Stimulated activated CD4-positive, alpha-beta T cell treated with anti-CD3 and anti-CD28 coated beads, Interleukin-15, amount 100 ng/mL, for 24 hours (primary cell): ENCODE measurements at places on chromosomes 5 and 9.

DNA sequence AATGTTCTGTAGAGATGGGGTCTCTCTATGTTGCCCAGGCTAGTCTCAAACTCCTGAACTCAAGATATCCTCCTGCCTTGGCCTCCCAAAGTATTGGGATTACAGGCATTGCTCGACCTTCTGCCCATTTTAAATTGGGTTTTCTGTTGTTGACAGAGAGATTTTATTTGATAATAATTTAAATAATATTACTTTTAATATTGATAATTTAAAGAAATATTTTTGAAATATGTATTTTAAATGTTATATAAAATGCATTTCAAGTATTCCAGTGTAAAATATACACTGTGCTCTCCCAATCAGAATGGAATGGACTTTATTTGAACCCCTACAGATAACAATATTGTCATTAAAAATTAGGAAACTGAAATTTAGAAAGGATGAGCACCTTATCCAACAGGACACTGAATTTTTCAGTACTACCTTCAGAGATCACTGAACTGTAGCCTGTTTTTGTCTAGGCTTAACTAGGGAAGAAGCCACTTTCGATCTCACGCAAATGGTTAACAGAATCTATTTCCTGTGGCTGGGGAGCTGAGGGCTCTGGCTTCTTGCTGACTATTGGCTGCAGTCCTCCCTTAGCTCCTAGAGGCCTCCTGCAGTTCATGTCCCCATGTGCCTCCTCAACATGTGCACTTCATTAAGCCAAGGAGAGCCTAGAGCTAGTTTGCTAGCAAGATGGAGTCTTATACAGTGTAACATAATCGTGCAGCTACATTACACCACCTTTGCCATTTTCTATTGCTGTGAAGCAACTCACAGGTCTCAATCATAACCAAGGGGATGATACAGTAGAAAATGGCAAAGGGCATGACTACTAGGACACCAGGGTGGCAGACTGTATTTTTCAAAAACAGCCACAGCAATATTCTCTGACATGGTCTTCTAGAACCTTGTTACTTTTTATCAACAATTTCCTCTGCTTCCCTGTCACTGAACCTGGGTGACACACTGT lies 150.0 kb downstream of the CDC42SE2 start:
- peak; percentile 38 for DNase-seq

DNA sequence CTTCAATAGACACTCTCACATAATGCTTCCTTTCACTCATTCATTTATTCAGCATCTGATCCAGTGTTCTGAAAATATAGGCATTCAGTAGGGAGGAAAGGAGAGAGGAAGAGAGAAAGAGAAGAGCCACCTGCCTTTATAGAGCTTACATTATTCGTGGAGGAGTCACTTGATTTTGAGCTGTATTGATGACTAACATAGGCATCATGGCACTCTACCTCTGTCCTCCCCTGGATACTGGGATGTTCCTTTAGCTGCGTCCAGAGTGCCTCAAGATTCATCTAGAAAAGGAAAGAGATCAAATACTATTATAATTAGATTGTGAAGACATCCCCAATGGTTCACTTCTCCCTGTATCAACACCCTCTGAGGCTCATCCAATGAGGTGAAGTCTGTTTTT lies 345.1 kb downstream of the SPATA31D1 start:
- no peak for DNase-seq

DNA sequence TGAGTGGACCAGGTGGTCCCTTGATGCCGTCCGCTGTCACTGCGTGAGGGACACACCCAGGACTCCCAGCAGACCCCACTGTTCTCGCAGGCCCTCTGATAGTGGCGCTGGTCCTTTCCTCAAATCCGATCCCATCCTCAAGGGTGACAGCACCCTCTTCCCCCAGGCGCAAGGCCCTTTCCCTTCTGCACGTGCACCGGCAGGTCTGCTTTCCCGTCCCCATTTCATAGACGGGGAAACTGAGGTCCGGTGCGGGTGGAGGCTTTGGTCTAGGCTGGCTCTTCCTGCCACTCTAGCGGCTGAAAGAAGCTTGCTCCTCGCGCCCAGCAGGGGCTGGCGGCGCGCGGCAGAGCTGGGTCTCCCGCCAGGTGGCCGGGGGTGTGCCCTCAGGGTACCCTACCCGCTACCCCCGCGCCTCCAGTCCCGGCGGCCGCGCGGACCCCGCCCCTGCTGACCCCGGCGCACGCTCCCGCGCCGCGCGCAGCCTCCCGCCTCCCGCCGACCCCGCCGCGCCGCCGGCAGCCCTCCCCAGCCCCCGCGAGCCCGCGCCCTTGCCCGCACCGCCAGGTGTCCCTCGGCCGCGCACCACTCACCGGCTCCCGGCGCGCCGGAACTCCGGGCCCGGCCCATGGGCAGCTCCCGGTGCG lies 453 bp downstream of the RASGEF1C start:
- peak; percentile 32 for DNase-seq

DNA sequence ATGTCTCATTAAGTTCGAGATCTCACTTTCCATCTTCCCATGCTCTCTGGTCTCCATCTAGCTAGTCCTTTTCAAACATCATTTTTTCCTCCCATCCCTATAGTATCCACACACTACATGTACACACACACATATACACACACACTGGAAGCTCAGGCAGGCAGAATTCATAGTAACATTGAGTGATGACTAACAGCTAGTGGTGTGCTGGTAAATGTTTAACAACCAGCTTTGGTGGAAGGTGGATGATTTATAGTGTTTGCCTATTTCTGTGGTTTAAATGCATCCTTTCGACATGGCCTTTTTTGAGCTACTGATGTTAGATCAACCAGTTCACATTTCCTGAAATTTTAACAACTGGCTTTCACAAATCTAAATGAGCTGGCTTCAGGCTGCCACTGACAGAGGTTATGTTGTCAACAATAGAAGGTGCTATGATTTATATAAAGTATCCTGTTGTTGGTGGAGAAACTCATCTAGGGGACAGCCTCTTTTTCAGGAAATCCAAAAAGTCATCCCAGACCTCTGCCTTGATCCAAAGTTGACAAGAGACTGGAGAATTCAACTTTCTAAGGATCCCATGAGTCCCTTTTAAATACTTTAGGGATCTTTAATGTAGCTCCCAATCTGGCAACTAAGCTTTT lies 117.8 kb downstream of the CCDC192 start:
- DNase-seq: no peak

- DNase-seq: no peak
Observed at GRCh38 chr9:108515856-108516255, 339.9 kb downstream of the ACTL7B start.

DNA sequence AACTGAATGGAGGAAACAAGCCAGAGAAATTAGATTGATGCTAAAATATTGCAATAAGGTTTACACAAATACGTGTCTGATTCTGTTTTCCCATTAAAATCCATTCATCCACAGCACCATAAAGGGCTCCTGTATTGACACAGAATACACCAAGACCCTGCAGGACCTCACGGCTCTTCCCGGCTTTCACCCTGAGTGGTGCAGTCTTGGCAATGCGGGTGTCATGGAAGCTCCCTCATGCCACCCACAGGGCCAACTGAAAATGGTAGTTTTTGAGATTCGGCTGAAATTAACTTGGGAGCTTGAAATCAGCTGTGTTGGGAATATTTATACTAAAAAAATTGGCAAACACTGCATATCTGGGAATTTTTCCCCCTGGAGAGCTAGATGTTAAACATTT lies 17.3 kb upstream of the EXOC3 start:
- no peak for DNase-seq

DNA sequence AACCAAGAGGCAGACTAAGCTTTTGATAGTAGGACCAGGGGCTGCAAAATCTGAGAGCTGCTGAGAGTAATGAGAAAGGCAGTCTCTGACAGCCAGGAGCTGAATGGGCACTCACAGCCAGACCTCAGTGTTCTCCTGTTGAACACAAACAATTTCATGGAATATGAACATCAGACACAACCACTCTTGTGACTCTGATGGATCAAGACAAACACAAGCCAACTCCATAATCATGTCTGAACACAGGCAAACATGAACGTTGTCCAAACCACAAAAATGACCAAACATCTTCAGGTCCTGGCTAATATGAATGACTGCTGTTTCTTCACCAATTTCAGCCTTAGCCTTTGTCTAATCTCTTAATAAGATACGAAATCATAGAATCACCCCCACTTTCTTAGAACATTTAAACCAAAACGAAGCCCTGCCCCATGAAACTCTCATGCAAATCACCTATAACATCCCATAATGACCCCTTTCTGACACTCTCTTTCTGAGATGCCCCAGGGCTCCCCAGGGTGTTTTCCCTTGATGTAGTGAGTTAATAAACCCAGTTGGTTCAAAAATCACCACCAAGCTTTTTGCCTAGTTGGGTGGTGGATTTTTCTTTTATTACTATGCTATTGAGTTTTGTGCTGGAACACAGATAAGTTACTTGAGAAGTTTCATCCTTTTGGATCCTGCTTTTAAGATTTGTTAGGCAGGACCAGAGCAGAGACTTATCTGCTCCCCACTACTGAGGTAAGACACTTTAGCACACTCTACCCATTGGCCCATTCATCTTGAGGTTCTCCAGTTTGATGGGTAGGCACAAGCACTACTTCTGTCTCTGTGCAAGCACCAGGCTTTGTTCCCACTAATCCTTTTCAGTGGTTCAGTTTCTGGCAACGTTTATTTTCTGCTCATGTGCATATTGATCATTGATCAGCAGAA lies 5.9 kb upstream of the ERAP2 start:
- peak; percentile 49 for DNase-seq

GRCh38 chr5:170144286-170145023 lies 38.8 kb downstream of the FOXI1 start:
- no peak for DNase-seq

DNA sequence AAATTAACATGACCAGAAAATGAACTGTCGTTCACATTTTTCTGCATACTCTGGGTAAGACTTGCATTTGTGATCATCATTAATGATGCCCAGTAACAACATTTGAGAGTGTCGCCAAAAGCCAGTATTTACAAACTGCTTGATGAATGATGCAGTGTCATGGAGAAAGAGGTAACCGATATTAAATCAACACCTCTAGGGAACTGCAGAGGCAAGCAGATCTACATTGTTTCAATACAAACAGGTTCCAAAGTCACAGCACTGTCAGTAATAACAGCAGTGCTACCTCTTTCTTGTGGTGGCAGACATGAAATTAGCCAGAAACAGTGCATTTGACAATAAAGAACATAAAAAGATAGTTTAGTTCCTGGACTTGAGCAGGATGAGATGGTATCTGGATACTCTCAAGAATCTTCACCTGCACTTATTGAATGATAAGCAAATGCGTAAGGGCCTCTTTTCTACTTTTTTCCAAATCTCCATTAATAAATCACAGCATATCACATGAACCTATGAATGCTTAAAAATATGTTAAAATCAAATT lies 456.6 kb downstream of the ARHGEF28 start:
- DNase-seq: no peak
